ENCODE measurements at places on chromosomes 3 and 15.

- no peak for DNase-seq
Observed at GRCh38 chr3:150602426-150603152, 532 bp upstream of the SELENOT start.

- no peak for DNase-seq
Observed at GRCh38 chr15:34810443-34811129, 15.2 kb upstream of the ACTC1 start.

GRCh38 chr3:95228416-95228815 lies 1165.6 kb downstream of the NSUN3 start:
- DNase-seq, result no peak

DNA sequence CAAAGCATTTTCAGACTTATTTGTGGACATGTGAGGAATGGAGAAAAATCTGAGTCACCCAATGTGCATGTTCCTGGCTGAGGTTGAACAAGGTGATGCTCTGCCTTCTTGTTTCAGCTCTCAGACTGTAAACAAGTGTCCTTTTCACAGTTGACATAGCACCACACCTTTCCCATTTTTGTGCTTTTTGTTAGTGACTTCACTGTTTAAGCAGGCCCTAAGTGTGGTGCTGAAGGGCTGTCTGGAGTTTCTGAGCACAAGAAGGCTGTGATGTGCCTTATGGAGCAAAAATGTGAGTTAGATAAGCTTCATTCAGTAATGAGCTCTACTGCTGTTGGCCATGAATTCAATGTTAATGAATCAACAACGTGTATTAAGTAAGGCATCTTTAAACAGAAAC lies 20.4 kb downstream of the ABI3BP start:
- no peak for DNase-seq

DNA sequence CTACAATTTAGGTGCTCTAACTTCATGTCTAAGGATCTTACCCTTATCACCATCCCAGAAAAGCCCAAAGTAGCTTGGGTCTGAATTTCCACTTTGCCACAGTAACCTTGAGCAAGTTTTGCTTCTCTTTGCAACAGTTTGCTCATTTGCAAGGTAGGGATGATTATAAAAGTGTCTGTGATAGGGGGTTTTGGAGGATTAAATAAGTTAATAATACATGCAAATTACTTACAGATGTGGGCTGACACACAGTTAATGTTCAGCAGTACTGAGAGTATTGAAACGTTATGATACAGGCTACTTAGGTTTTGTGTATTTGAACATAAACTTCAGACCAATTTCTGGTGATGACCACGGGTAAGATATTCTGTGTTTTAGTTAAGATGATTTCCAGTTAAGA lies 444.7 kb upstream of the TPRG1 start:
- no peak for DNase-seq

- no peak for DNase-seq
Observed at GRCh38 chr15:57440167-57440566, 63.9 kb downstream of the CGNL1 start.

- DNase-seq, result no peak
Observed at GRCh38 chr3:49930922-49931321, 1.3 kb upstream of the MON1A start.

DNA sequence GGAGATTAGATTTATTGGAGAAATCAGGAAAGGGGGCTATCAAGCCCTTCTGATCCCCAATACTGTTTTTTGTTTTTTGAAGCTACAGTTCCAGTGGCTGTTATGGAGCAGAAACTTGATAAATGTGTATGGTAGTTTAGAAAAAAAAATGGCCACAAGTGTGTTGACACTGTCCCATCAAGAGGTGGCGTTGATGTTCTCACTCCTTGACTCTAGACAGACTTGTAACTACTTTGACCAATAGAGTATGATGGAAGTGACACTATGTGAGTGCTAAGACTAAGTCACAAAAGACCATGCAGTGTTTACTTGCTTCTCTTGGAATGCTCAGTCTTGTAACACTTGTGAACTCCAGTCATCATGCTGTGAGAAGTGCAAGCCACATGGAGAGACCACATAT lies 356.7 kb downstream of the PDCD6IP start:
- DNase-seq, result no peak

DNA sequence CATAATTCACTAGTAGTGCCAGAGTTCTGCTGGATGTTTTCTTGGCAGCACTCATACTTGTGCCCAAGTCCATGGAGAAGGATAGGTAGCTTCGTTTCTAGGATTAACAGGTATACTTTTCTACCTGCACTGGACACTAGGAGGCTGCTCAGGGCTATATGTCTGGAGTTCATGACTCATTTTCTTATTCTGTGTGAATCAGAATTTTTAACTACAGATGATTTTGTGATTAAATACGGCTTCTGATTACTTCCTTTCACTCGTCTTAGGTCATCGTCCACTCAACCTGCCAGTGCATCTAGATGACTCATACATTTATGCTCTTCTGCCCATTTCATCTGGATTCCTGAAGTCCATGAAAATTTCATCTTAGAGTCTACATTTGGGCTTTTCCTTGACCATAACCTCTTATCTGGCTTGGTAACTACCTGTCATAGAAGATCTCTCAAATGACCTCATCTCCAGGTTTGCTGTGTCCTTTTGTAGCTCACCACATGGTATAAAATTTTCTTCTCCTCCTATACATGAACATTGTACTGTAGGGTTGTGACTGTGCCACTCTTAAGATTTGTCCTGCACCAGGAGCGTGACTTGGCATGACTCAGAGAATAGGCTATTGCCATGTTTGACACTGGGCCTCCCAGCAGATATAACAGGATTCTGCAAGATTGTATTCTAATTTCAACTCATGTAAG lies 66.7 kb upstream of the GCSAM start:
- DNase-seq, result no peak

DNA sequence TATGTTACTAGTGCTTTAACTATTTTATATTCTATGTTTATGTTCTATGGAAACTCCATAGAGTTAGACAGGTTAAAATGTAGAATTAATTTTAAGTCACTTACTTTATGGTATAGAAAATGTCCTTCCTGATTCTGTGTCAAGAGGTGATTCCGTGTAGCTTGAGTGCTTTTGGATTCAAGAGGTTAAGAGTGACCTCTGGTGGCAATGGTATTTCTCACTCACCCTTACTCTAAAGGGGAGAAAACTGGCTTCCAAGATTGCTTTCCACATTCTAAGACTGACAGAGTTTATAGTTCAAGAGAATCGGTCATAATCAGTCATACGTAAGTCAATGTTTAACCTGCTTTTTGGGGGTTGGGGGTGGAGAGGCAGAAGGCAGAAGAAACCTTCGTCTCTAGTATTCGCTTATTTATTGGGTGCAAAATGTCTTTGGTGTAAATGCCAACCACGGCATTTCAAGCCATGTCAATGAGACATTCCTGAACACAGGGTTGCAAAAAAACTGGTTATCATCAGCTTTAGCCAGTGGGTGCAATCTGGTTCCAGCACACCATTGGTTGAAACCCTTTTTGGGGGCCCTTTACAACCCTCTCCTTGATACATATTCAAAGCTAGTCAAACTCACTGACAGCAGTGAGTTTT lies 92.0 kb upstream of the VGLL3 start:
- DNase-seq, result peak; percentile 23

DNA sequence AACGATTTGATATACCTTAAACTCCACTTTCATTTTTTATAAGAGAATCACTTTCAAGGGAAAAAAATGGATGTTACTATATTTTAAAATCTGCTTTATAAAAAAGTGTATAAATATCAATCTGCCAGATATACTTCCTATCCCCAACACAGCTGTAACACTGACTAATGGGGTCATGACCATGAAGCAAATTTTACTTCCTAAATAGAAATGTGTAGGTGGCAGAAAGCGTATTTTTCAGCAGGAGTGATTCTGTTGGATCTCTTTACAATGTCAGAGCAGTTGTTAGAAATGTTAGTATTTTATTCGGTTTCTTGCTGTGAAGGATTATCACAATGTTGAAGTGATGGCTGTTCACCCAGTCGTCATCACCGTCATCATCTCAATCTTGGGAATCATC lies 5.5 kb upstream of the C15orf40 start:
- DNase-seq, result no peak

GRCh38 chr3:125110016-125110875 lies 54.4 kb upstream of the HEG1 start:
- DNase-seq, result no peak

DNA sequence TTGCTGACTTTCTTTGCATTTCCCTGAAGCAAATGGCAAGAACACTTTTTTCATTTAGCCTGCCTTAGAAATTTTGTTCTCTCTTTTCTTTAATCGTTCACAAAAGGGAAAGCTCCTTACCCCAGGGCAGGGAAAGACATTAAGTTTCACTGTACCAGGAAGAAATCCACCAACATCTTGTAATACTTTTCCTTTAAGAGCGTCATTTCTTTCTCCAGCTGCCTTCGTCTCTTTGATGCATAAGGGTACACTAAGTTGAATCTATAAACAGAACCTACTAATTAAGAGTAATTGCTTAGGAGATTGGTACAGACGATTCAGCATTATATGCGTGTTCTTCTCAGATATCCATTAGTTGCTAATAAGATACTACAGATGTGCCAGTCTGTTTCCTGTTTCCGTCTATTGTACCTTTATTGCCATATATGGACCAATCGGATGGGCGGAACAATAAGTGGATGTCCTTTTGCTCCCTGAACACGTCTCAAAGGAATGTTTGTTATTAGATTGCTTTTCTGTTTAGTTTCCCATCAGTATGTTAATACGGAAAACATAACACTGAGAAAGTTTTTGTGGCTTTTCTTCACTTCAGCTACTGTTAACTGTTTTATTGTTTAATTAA lies 276.7 kb upstream of the RARB start:
- no peak for DNase-seq

GRCh38 chr3:45026957-45027356 lies 854 bp downstream of the CLEC3B start:
- DNase-seq, result no peak

- DNase-seq, result no peak
Observed at GRCh38 chr3:84922682-84923081, 36.1 kb upstream of the CADM2 start.

DNA sequence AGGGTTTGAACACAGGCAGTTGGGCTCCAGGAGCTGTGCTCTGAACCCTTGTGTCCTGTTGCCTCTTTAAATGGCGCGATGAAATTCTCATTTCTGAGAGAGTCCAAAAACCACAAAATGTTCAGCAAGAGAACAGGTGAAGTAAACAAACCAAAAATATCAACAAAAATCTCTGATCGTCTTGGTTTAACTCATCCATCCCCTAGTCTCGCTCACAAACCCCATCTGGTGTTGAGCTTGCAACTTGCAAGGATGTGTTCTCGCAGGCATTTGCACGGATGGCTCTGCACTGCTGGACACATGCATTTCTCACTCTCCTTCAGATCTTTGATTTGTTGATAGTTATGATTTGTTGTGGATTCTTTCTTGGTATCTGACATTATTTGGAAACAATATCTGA lies 31.1 kb downstream of the FAH start:
- DNase-seq, result no peak

- DNase-seq, result no peak
Observed at GRCh38 chr15:100834731-100835130, 44.9 kb upstream of the ALDH1A3 start.

DNA sequence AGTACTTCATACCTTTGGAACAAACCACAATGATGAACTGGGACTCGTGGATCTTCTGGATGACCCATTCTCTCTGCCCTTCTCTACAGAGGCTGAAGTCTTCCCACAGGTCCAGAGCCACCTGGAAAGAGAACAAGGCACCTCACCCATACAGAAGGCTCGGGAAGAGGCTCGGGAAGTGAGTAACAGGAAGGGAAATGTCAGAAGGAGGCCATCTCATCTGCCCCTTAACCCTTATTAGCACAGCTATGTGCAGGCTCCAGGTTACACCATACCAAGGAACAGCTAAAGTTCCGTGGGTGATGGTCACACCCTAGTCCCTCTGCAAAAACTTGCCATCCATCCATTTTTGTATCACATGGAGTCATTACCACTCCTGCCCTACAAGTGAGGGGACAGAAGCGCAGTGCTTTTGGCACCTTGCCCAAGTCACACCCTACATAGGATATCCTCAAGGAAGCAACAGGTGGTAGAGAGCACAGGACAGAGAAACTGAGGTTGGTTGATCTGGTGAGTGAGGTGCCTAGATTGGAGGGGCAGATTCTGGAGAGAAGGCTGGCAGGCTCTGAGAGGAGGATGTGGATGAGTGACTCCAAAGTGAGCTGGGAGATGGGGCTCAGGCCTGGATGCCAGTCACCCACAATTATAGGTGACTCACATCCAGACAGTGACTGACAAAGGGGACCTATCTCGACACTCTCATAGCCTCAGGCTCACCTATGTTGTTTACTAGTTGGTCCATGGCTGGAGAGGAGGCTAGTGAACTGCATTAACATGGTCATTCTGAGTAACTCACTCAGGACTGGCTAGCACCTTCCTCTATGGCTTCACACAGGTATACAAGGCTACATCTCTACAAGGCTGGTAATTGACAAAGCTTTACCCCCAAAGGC lies 38.2 kb downstream of the SPATA12 start:
- DNase-seq, result no peak

- DNase-seq, result no peak
Observed at GRCh38 chr3:21551019-21551418, 200.0 kb downstream of the ZNF385D start.

- no peak for DNase-seq
Observed at GRCh38 chr15:68348081-68348480, 70.5 kb downstream of the FEM1B start.

GRCh38 chr15:49366496-49366895 lies 56.5 kb upstream of the FGF7 start:
- DNase-seq, result no peak

Data from NCI-H1105 (cell line).